ENCODE measurements at places on chromosomes 2 and 18.

GRCh38 chr2:173555833-173556232 is 201.2 kb downstream of the CDCA7 start:
- DNase-seq = peak; percentile 58

DNA sequence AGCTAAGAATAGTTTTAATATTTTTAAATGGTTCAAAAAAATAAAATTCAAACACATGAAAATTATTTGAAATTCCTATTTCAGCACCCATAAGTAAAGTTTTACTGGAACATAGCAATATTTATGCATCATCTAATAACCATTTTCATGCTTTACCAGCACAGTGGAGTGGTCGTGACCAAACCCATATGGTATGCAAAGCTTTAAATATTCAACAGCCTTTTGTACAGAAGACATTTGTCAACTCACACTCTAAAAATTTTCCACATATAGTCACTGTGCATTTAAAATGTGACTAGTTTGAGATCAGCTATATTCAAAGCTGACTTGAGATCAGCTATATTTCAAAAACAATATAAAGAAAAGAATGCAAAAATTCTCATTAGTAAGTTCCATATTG is 46.2 kb downstream of the PUM2 start:
- peak; percentile 58 for DNase-seq

DNA sequence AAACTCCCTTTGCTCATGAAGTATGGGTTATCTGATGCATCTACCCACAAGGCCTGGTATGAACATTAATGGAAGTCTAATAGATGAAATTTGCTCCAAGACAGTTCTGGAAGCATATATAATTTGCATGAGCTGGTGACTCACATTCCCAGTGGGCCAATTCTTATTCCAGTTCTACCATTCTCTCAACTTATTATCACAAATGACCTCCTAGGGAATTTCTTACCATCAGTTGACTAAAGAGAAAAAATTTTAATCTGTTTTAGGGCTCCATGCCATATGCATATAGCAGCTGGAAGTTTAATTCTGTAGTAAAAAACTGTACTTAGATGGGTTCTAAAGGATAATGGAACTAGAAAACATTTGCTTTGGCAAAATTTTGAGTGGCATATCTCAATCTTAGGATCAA is 165.2 kb upstream of the COL3A1 start:
- DNase-seq = peak; percentile 79

DNA sequence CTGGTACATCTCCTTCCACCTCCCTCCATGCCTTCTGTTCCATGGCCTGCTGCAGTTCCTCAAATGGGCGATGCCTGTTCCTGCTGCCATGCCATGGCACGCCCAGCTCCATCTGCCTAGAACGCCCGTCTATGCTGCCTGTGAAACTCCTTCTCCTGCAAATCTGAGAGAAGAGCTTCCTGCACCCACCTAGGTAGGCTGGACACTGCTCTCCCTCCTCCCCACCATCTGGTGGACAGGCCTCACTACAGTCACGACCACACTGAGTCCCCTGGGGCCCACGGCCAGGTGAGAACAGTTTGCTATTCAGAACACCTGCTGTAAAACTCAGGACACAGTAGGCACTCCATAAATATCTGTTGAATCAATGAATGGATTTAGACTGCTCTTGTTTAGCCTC is 92.4 kb downstream of the LAMA1 start:
- DNase-seq = no peak

- no peak for DNase-seq
These were observed 34.7 kb upstream of the MRPL33 start for GRCh38 chr2:27736890-27737204.

DNA sequence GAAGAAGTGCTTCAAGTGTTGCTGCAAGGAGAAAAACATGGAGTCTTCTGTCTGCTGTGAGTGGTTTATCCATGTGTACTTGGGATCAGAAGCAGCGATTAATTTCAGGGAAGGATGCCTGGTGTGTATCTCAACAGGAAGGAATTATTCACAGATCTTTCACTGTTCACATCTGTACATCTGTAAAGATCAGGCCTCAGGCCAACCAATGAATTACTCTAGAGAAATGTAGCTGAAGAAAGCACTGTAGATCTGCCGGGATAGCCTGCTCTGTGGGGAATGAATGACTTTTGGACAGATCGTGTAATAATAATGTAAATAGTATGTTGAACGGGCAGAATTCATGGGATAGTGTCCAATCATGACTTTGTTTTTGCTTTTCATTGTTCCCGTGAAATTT is 54.0 kb upstream of the SPP2 start:
- DNase-seq = no peak

- DNase-seq = no peak
These were observed 30.5 kb upstream of the SNED1 start for GRCh38 chr2:240967681-240968621.

- peak; percentile 72 for DNase-seq
These were observed 6.5 kb upstream of the YWHAQ start for GRCh38 chr2:9637330-9637729.

DNA sequence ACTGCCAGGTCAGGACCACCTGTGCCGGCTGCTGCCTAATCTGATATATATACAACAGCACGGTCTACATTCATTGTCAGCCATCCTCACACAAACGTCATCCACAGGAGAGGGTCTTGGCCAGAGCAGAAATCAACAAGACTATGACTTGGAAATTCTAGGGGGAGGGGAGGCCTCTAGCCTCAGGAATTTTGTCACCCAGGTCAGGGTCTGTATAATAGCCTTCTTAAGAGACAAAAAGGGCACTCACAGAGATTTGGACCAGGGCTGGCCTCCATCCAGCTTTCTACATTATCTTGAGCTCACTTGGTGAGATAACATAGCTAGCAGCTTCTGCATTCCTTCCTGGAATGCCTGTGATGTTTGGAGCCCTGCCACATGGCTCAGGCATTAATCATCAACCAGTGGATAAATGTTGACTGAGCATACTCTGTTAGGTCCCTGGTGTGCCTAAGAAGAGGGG is 50.4 kb upstream of the CTIF start:
- DNase-seq = peak; percentile 95

GRCh38 chr2:30769891-30770462 is 37.3 kb downstream of the CAPN13 start:
- DNase-seq = no peak

- peak; percentile 54 for DNase-seq
These were observed 10.9 kb upstream of the FHL2 start for GRCh38 chr2:105409717-105410116.

- DNase-seq = peak; percentile 74
These were observed 253.2 kb upstream of the EPC2 start for GRCh38 chr2:148391324-148391723.

DNA sequence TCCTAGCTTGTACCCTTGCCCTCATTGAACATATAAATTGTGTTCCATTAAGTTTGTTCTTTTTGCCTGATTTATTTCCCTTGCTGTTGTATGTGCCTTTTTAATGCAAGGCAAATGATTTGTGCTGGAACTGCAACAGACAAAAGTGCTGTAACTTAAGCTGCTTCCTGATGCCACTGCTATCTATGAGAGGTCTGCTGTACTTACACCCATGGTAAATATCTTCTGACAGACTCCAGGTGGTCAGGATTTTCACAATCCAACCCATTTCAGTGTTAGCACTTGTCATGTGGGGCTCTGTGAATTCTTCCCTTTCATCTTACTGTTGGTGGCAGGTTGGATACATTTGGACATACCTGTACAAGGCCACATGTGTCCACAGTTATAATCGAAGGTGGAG is 63.5 kb downstream of the ARHGAP15 start:
- DNase-seq = no peak

GRCh38 chr2:107428781-107429180 is 397.9 kb upstream of the RGPD4 start:
- no peak for DNase-seq

DNA sequence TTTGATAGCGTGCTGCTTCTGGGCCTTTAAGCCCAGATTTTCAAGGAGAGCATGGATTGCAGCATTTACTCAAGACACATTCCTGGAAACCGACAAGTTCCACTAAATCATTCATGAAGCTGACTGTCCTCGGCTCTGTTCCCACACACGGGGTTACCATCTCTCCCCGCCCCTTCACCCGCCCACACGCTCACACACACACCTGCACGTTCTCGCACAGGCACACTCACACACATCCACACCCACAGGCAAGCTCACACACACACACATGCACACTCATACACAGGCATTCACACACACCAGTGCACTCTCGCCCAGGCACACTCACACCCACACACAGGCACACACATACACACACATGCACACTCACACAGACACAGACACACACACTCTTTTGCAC is 150.0 kb upstream of the AGAP1 start:
- peak; percentile 29 for DNase-seq

- no peak for DNase-seq
These were observed 59.2 kb downstream of the LYPD6 start for GRCh38 chr2:149389506-149390167.

DNA sequence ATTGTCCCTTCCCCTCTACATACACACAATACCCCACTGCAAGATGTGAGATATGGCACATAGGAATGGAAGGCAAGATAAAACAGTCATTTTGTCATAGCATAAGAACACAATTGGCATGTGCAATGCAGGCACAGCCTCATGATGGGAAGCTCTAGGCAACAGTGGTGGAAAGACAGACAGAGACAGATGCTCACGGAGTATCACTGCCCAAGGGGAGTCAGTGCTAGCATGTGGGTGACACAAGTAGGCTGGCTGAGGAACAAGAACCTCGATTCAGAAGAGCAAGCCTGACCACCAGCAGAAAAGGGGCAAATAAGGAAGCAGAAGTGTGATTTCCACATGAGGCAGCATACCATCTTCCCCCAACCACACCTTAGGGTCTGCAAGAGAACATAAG is 323.6 kb downstream of the PAX3 start:
- DNase-seq = no peak

- DNase-seq = no peak
These were observed 46.4 kb downstream of the ACKR3 start for GRCh38 chr2:236616031-236616430.

DNA sequence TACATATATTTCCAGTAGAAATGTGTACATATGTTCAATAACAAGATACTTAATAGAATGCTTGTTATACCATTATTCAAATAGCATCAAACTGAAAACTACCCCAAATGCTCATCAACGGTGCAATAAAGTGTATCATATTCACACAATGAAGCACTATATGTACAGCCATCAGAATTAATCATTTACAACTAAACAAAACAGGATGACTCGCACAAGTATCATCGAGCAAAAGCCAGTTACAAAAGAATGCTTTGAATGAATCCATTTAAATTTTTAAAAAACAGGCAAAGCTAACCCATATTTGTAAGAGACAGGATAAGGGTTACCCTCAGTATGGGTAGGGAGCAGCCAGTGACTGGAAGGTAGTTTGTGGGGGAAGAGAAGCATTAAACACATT is 132.8 kb upstream of the PDE1A start:
- peak; percentile 24 for DNase-seq

DNA sequence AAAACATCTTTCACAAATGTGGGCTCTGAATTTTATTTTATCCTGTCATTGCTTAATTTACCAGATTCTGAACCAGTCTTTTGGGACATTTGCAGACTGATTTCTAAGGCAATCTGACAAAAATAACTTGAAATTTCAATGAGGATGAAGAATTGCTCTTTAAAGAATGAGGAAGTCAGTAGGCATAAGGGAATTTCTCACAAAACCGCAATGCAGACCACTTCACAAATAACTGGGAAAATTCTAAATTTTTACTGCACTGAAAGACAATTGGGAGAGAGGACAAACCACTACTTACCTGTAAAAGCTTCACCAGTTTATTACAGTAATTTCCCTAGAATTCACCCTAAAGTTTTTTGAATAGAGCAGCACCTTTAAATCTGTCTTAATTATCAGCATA is 736.3 kb downstream of the NRXN1 start:
- DNase-seq = no peak

DNA sequence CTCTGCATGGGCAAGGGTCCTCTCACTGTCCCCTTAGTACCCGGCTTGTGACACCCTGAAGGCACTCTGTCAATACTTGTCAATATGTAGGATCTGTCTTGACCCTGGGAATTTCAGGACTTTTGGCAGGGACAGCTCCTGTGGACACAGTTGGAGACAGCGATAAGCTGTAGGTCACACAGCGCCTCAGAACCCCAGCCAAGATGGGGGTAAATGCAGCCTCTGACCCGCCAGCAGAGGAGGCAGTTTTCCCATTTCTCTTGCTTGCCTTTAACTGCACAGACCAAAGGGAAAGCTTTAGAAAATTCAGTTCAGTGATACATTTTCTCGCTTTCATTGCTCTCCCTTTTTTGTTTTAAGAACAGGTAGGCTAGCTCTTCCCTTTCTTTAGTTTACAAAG is 54.8 kb upstream of the KLHL29 start:
- DNase-seq = peak; percentile 21

DNA sequence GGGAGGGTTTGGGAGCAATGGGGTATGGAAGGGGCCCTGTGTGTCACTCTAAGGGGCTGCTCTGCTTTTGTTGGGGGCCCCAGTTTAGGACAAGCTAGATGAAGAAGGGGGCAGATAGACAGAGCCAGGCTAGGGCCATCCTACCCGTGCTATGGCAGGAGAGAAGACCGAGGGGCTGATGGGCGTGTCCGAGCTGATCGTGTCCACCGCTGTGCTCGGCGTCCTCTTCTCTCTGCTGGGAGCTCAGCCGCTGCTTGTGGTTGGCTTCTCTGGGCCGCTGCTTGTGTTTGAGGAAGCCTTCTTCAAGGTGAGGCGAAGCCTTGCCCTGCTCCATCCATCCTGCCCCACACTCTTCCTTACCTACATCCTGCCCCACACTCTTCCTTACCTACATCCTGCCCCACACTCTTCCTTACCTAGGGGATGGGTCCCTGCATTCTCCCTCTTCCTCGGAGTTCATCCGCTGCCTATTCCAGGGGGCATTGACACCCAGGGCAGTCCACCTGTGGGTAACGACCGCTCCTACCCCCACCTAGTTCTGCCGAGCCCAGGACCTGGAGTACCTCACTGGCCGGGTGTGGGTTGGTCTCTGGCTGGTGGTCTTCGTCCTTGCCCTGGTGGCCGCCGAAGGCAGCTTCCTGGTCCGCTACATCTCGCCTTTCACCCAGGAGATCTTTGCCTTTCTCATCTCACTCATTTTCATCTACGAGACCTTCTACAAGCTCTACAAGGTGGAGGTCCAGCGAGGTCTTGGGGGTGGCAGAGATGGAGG is 8.9 kb downstream of the SLC4A3 start:
- no peak for DNase-seq

DNA sequence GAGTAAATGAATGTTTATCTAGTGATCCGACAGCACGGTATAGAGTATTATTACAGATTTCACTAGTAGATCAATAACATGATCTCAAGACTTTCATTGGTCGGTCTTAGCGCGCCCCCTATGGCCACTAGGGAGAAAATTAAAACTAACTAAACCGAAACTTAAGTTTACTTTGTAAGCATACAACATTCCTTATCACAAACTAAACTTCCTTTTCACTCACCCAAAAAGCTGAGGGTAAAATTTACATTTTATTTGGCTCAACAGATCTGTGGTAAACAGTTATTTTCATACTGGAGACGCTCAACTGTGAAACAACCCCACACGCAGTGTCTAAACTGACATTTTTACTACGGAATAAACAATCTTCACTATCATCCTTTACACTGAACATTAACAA is 215.6 kb upstream of the MAP2 start:
- DNase-seq = peak; percentile 2

DNA sequence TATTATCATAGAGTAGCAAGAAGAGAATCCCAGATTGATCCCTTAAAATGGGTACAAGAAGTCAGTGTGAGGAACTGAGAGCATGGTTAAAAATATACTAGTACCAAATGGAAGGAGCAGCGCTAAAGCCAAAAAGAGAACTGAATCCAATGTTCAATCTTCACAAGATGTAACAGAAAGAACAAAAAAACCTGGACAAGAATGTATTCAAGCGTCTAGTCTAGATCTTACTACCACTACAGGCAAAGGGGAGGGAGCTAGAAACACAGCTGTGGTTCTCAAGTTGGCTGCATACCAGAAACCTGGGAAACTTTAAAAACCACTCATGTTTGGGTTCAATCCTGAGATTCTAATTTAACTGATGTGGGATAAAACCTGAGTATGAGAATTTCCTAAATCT is 57.5 kb downstream of the PIAS2 start:
- DNase-seq = peak; percentile 34
